Aorta (tissue), 5 donors: ENCODE measurements at places on chromosomes 5 and 9. TPM values are rescaled to one million over a fixed set of nuclear protein-coding genes. Genes with fewer than 3 reads are reported as not detected.

Gene CDH9
- not detected for polyA plus RNA-seq

GRCh38 chr5:147303976-147304375, 69.2 kb downstream of the STK32A start:
- DNase-seq: no peak

DNA sequence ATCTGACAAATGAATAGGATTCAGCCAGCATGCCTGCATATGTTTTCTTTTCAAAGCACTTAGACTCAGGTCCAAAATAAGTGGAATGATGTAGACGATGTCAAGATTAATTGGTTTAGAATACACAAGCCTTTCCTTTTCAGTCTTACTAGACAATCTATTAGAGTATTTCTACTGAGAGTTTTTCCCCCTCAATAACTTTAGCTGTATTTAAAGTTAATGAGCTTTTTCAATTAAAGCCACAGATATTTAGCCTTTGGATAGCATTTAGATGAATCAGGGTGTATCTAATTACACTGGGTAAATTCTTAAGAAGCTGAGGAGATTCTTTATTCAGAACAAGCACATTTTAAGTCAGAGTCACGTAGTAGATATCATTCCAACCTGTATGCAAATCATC, 198.7 kb upstream of the MPDZ start:
- no peak for DNase-seq

DNA sequence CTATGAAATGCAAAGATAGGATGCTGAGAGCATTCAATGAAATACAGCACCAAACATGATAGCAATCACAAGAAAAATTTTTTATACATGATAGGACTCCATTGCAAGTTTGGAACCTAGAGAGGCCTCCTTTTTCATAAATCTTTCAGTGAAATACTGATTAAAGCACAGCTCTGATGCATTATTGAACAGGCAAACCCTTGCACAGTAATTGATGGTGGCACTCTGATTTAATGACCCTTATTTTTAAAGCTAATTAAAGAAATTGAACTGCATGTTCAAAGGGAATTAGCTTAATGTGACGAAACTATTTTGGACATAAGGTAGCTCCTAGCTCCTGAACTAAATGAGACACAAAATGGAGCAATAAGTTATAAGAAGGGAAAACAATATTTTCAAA, 44.6 kb downstream of the MPDZ start:
- no peak for DNase-seq

DNA sequence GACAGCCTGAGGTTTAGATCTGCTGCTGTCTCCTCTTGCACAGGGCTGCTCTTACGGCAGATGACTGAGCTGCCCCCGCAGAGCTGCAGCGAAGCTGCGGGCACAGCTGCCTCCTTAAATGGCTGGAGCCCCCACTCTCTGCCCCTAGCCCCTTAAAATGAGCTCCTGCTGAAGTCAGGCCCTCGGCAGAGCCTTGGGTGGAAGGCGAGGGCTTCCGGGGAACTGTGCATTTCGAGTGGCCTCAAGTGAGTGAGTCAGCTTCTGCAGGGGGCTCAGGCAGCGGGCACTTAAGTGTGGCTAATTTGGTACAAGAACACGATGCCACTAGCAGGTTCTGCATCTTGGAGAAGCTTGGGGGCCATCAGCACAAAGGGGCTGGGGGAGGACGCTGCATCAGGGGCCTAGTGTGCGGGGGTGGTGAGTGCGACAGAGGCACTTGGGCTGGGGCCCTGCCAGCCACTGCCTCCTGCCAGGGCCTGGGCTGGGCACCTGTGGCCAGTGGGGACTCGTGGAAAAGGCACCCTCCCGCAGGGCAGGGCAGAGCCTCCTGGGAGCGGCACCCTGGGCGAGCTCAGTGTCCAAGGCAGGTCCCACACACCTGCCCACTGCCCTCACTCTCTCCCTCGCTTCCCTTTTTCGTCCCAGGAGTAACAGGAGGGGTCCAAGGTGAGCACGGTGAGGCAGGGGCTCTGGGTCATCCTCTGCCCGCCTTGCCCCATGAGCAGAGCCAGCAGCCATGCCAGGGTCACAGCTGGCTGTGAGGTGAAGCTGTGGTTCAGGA, 28.8 kb upstream of the RNU6ATAC start:
- peak; percentile 54 for DNase-seq

- DNase-seq: no peak
Measured at GRCh38 chr5:73985145-73985544, 359.1 kb downstream of the ARHGEF28 start.

DNA sequence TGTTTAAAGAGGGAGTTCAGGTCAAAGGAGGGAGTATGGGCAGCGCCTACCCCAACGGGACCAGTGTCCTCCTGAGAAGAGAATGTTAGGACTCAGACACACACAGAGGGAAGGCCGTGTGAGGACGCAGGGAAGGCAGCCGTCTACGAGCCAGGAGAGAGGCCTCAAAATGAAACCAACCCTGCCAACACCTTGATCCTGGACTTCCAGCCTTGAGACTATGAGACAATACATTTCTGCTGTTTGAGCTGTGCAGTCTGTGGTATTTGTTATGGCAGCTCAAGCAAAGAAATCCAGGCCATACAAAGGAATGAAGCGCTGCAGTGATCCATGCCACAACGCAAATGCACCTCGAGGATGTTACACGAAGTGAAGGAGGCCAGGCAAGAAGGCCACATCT, 97.9 kb downstream of the COL23A1 start:
- no peak for DNase-seq

Gene LCN12
- polyA plus RNA-seq: not detected

Gene PCDHA13
- not detected for polyA plus RNA-seq

Gene P4HA2
- polyA plus RNA-seq: 19.2 TPM

Gene MED7
- 14.7 TPM for polyA plus RNA-seq

Gene MYMK
- not detected for polyA plus RNA-seq

- no peak for DNase-seq
Measured at GRCh38 chr5:61734966-61735365, 402.9 kb downstream of the ZSWIM6 start.

DNA sequence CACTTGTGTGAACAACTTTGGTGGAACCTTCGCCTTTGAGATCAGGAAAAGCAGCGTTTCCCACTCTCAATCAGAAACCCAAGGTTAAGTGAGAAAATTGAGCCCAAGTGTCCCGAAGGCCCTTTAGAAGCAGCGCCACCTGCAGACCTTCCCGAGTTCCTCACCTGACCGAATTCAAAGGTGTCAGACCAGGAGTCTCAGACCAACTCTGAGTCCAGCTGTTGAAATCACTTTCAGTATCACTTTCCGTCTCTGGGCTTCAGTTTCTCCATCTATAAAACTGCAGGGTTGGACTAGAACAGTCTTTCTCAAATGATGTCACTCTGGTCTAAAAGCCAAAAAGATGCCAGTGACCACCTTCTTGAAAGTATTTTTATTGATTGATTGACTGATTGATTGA, 31.7 kb upstream of the GRHPR start:
- no peak for DNase-seq

- DNase-seq: no peak
Measured at GRCh38 chr9:91532325-91532724, 108.7 kb upstream of the NFIL3 start.

Gene GDF9
- not detected for polyA plus RNA-seq

Gene MARCHF11
- not detected for polyA plus RNA-seq

DNA sequence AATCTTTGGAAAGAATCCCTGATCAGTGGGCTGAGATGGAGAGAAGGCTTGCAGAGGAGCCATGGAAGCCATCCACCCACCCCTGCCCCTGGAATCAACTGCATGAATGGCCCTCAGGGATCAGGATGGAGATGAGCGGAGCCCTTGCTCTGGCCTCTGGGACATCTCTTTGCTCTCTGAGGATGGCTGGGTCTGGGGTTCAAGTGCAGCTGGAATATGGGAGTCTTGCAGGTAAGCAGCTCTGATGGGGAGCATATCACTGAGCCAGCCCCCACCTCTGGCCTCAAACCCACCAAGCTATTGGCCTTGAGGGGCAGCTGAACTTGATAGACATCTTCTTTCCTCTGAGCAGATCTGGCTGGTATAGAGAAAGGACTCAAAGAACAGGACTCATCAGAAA, 76.1 kb downstream of the C5orf15 start:
- no peak for DNase-seq

Gene CD274
- 2.1 TPM for polyA plus RNA-seq

- DNase-seq: no peak
Measured at GRCh38 chr5:57334475-57334874, 148.1 kb downstream of the ACTBL2 start.

GRCh38 chr5:169591636-169592035, 8.1 kb downstream of the SPDL1 start:
- DNase-seq: no peak

Gene PCDHGC3
- polyA plus RNA-seq: 23.9 TPM

GRCh38 chr5:43305948-43306565, 7.2 kb downstream of the HMGCS1 start:
- no peak for DNase-seq
